ENCODE measurements at places on chromosomes 13 and 19.
A peak's percentile ranks its signal among the peaks of the same experiment; 100 is the strongest.

DNA sequence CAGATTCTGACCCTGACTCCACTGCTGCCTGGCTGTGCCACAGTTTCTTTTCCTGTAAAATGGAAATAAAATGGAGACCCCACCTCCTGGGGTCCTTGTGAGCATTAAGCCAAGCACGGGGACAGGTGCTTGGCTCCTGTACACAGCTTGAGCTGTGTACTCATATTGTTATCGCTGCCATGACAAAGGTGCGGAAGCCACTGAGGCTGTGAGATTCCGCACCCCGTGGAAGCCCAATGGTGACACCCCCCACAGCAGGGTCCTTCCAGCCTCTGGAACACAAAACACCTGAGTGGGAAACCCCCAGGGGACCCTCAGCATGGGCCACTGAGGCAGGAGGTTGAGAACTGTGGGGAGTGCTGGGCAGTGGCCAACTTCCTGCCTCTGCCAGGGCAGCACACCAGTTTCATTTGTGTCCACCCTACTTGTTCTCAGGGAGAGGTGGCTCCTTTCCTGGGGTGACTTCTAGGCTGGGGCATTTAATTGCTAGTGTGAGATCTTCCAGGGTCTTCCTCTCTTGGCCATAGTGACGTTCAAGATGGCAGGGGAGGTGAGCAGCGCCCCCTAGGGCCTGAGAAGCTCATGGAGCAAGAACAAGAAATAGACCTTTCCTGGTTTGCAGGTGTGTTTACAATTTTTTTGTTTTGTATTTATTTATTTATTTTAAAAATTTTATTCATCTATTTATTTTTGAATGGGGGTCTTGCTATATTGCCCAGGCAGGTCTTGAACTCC is 5.4 kb upstream of the JSRP1 start:
- no peak for DNase-seq

DNA sequence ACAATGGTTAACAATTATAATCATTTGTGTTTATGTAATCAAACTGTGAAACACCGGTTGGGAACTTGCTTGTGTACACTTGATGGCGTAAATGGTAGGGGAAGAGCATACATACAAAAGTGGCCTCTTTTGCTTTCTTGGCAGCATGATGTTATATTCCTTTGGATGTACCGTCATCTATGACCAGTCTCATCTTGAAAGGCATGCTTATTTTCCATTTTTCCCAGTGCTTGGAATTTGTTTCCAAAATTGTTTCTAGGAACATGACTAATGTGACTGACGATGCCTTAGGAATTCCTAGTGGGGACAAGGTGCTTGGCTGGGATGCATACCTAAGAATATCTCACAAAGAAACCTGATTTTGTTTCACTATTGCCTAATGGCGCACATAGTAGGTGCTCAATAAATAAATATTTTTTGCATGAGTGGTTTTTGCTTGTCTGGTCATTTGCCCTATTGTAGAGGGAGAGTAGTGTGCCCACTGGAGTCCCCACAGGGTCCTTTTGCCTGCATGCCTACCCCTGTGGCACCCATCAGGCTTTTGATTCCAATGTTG is 45.5 kb downstream of the SAE1 start:
- DNase-seq, result no peak

DNA sequence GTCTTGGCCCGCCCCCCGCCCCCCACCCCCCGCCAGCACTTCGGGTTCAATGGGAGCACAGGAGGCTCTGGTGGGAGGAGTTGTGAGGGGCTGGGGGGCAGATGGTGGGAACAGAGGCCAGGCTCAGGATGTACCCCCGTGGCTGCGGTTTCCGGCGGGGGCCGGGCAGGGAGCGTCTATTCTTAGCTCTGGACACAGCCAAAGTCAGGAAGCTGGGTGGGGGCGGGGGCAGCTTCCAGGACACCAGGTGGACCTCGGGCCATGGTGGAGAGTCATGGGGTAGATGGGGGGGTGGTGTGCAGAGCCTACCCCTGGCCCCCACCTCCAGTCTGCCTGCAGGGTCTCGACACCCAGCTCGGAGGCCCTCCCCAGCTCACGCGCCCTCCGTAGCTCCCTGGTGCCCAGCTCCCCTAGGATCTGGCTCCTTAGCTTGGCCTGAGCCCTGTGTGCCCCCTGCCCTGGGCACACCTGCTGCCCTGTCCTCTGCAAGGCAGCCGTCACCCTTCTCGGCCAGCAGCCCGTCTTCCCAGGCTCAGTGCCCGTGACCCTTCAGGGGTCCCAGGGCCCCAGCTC is 2.2 kb upstream of the TBXA2R start:
- no peak for DNase-seq

DNA sequence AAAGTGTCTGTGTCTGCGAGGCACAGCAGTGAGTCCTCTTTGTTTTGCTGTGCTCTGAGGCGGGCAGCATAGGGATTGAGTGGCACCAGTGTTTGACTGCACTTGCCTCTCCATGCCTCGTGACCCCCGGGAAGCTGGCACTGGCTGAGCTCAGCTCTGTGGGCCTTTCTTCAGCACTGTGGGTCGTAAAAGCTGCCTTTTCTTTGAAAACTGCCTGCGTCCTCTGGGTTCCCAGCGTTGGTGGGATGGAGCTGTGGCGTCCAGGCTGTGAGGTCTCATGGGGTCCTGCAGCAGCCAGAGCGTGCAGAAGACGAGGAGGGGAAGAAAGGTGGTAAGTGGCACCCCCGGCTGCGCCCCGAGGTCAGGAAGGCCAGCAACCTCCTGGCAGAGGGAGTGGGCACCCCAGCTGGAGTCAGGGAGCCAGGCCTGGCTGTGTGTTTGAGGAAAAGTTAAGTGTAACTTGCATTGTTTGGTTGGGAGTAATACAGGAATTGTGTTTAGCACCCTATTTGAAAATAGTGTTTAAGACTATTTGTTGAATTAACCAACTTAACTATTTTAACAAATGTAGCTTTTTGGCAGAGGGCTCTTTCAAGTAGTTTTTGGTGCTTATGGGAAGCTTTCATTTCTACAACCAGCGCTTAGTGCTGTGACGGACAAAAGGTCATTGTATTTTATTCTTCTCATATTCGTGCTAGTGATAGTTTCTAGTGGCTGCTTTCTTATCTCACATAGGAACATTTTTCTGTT is 79.3 kb upstream of the TEX29 start:
- DNase-seq, result no peak

DNA sequence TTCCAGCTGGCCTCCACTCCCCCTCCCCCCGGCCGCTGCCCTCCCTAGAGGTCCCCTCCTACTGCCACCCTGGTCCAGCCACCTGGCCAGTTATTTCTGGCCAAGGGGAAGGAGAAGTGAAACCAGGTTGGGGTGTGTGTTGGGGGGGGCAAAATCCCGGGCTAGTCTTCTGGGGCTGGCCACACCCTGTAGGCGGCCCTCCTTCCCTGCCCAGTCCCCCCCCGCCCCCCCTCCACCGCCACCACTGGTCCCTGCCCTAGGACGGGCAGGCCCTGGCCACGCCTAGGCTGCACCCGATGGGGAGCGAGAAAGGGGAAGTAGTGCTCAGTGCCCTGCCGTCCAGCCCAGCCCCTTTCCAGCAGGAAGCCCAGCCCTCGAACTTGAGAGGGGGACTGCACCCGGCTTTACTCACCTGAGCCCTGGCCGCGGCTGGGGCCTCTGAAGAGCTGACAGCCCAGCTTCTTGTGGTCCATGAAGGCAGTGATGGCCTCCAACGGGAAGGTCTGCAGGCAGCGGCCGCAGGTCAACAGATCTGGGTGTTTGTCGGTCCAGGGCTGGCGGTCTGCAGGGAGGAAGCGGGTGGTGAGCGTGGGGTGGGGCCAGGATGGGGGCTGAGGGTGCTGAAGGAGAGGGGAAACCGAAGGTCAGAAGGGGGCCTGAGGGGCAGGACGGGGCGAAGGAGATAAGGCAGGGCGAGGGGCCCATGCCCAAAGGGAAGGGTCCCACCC is 813 bp downstream of the ZNF296 start:
- DNase-seq, result peak; percentile 28
